Natural killer cell treated with Interleukin-12 subunit alpha and Interleukin-12 subunit beta and Interleukin-15 and Interleukin-18, amount 100 ng/mL, for 72 hours (primary cell): ENCODE measurements at places on chromosomes 5 and 9. TPM values are rescaled to one million over a fixed set of nuclear protein-coding genes. Genes with fewer than 3 reads are reported as not detected.

DNA sequence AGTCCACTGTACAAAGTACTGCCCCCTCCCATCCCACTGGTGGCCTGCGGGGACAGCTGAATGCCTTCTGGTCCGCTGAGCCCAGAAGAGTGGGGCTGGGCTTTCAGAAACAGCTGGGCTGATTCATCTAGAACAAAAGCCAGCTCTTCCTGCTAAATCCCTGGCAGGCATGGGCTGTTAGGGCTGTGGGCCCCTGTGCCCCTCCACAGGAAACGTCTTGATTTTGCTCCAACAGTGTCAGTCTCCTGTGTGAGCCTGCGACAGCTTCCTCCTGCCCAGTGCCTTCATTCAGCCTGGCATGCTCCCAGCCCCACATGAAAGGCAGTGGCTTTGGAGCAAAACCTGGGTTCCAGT, 6.9 kb upstream of the GSN start:
- H3K4me1 ChIP-seq, result no peaks in the 10 kb centered on the region
- H3K27me3 ChIP-seq, result peaks cover 12% of the 10 kb centered on the region
- no peak for DNase-seq
- H3K36me3 ChIP-seq, result no peaks in the 10 kb centered on the region

- DNase-seq, result no peak
- H3K27ac ChIP-seq, result no peak overlapping the region
- no peak overlapping the region for H3K4me3 ChIP-seq
- H3K36me3 ChIP-seq, result peaks cover 6% of the 10 kb centered on the region
- H3K27me3 ChIP-seq, result no peaks in the 10 kb centered on the region
- no peaks in the 10 kb centered on the region for H3K4me1 ChIP-seq
Measured at GRCh38 chr5:8943301-8943700, 602.6 kb downstream of the SEMA5A start.

DNA sequence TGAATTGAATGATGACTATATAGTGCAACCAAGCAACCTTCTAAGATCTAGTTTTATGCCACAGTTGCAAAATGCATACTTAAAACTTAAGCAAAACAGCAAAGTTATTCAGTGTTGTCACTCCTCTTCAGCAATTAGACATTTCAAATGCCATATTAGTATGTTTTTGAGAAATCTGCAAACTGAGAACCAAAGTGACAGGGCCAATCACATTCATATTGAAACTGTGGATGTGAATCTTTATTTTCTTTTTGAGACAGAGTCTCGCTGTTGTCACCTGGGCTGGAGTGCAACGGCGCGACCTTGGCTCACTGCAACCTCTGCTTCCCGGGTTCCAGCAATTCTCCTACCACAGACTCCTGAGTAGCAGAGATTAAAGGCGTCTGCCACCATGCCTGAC, 249.2 kb upstream of the EFNA5 start:
- H3K36me3 ChIP-seq, result no peaks in the 10 kb centered on the region
- DNase-seq, result no peak
- H3K27ac ChIP-seq, result no peak overlapping the region
- peak overlapping the region; percentile 73 for H3K4me3 ChIP-seq
- peaks cover 15% of the 10 kb centered on the region for H3K4me1 ChIP-seq
- peaks cover 3% of the 10 kb centered on the region for H3K27me3 ChIP-seq

DNA sequence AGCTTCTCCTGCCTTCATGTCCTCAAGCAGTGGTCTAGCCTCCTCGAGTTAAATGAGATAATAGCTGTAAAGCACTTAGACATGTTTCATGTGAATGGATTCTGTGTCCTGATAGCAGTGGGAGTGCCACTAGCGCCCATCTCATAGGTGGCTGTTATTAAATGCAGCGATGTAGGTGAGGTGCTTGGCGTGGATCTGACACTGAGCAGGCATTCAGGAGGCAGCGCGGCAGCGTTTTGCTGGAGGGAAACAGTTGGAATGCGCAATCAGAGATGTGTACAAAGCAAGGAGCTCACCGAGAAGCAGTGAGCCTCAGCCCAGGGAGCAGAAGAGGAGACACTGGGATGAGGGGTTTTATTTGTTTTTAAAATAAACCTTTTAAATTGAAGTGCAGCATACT, 106.6 kb downstream of the RGS3 start:
- no peaks in the 10 kb centered on the region for H3K27me3 ChIP-seq
- H3K27ac ChIP-seq, result peak overlapping the region; percentile 64
- no peak for DNase-seq
- no peaks in the 10 kb centered on the region for H3K36me3 ChIP-seq
- H3K4me1 ChIP-seq, result peaks cover 71% of the 10 kb centered on the region

The PRRT1B gene
- not detected for total RNA-seq

The BARHL1 gene
- not detected for total RNA-seq

DNA sequence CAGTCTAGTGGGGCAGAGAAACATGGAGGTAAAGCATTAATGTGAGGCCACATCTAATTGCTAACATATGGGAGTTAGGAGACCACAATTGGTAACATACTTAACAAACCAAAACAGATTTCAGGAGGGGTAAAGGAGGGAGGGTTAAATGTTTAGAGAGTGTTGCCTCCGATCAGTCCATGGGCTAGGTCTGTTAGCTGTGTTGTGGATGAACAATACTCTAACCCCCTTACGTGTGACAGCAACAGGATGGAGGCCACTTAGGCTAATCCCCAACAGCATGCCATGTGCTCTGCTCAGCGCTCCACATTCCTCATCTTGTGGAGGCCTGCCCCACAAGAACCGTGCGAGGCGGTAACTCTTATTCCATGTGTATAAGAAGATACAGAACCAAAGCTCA, 167.0 kb downstream of the CRB2 start:
- H3K4me3 ChIP-seq, result no peak overlapping the region
- H3K4me1 ChIP-seq, result no peaks in the 10 kb centered on the region
- H3K36me3 ChIP-seq, result no peaks in the 10 kb centered on the region
- DNase-seq, result no peak
- H3K27me3 ChIP-seq, result no peaks in the 10 kb centered on the region

The HAVCR1 gene
- total RNA-seq, result 23.9 TPM

- no peak overlapping the region for H3K27ac ChIP-seq
- no peak for DNase-seq
- H3K4me1 ChIP-seq, result no peaks in the 10 kb centered on the region
Measured at GRCh38 chr5:144276034-144276822, 105.6 kb downstream of the KCTD16 start.

- DNase-seq, result peak; percentile 50
- peaks cover 13% of the 10 kb centered on the region for H3K36me3 ChIP-seq
- H3K4me3 ChIP-seq, result no peak overlapping the region
- H3K27ac ChIP-seq, result no peak overlapping the region
Measured at GRCh38 chr5:1341863-1342262, 3.0 kb downstream of the CLPTM1L start.

GRCh38 chr9:96383165-96383942, at the start of gene SLC35D2:
TSS of gene SLC35D2 (minus strand) at chr9:96383711. CDS start at chr9:96383634, 77 bp downstream.
- peak within 1 kb of the TSS; percentile 81 for H3K4me3 ChIP-seq
- no peaks in the 10 kb centered on the region for H3K27me3 ChIP-seq
- peaks cover 35% of the 10 kb centered on the region for H3K4me1 ChIP-seq
- peak; percentile 67 for DNase-seq
- peak within 1 kb of the TSS; percentile 43 for H3K27ac ChIP-seq

- H3K4me1 ChIP-seq, result no peaks in the 10 kb centered on the region
- no peak overlapping the region for H3K27ac ChIP-seq
- H3K4me3 ChIP-seq, result no peak overlapping the region
- DNase-seq, result no peak
- H3K27me3 ChIP-seq, result no peaks in the 10 kb centered on the region
Measured at GRCh38 chr9:134691695-134692572, 50.3 kb downstream of the COL5A1 start.

- no peak overlapping the region for H3K4me3 ChIP-seq
- no peak for DNase-seq
- H3K27me3 ChIP-seq, result no peaks in the 10 kb centered on the region
- no peaks in the 10 kb centered on the region for H3K36me3 ChIP-seq
Measured at GRCh38 chr5:60538426-60538825, 161.5 kb downstream of the DEPDC1B start.

The GABRA6 gene
- not detected for total RNA-seq

GRCh38 chr9:77865385-77866047, 166.1 kb downstream of the GNAQ start:
- no peak overlapping the region for H3K4me3 ChIP-seq
- H3K27me3 ChIP-seq, result no peaks in the 10 kb centered on the region
- H3K27ac ChIP-seq, result no peak overlapping the region

DNA sequence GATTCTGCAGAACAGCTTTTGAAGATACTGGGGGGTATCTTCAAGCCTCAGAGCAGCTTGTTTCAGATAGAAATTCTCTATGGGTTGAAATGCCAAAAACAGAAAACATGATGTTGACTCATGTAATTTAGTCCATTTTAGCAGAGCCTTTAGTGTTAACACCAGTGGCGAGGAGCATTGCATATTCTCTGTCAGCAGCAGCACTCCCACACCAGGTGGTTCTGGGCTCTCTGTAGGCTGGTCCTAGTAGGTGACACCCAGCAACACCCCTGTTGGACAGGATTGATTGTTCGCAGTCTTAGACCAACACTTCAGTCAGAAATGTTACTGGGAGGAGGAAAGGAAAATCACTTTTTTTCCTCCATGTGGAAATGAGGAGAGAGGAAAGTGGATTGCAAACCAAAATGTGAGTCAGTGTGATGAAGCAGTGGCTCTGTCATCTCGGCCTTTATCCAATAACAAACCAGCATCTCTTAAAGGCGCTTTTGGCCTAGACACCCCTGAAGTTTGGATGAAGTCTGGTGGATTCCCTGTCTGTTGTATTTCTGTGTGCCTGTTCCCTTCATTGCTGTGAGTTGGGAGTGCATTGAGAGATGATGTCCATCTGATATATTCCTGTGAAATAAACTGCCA, 16.8 kb downstream of the SLC46A2 start:
- H3K36me3 ChIP-seq, result no peaks in the 10 kb centered on the region
- no peak for DNase-seq
- H3K27me3 ChIP-seq, result no peaks in the 10 kb centered on the region
- no peak overlapping the region for H3K27ac ChIP-seq
- no peaks in the 10 kb centered on the region for H3K4me1 ChIP-seq

GRCh38 chr5:122151640-122152039, 22.3 kb downstream of the ZNF474 start:
- no peaks in the 10 kb centered on the region for H3K4me1 ChIP-seq
- DNase-seq, result no peak
- no peak overlapping the region for H3K4me3 ChIP-seq
- H3K27ac ChIP-seq, result no peak overlapping the region
- no peaks in the 10 kb centered on the region for H3K36me3 ChIP-seq

DNA sequence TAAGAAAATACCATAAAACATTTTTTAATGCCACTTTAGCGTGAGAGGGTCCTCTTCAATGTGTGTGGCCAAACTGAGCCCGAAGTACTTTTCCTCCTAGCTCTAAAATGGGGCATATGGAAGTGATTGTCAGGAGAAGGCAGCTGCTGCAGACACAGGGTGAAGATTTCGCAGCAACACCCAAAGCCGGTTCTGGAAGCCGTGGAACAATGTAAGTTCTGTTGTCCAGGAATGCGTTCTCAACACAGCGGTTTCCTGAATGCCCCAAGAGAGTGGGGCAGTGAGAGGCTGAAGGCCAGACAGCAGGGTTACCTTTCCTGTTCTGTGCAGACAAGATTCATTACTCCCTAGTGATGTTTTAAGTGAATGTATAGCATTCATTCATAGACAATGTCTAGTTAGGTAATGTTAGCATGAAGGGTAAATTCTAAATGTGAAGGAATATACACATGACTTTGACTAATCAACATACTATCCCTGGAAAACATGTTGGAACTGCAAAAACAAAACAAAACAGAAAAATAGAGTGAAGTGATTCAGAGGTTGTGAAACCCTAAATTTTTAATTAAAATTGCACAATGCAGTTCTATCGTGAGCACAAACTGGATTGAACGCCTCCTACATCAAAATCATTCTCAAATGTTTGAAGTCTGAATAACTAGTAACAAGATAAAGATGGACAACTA, 197.0 kb upstream of the SEMA6A start:
- no peaks in the 10 kb centered on the region for H3K36me3 ChIP-seq
- no peak for DNase-seq
- no peaks in the 10 kb centered on the region for H3K27me3 ChIP-seq
- no peak overlapping the region for H3K4me3 ChIP-seq
- H3K4me1 ChIP-seq, result no peaks in the 10 kb centered on the region

GRCh38 chr9:129932303-129933151, 97.3 kb downstream of the USP20 start:
- H3K4me3 ChIP-seq, result peak overlapping the region; percentile 82
- no peak for DNase-seq
- no peaks in the 10 kb centered on the region for H3K27me3 ChIP-seq
- peaks cover 35% of the 10 kb centered on the region for H3K4me1 ChIP-seq
- H3K36me3 ChIP-seq, result peaks cover 6% of the 10 kb centered on the region
- H3K27ac ChIP-seq, result peak overlapping the region; percentile 95

- H3K4me1 ChIP-seq, result no peaks in the 10 kb centered on the region
- H3K27ac ChIP-seq, result no peak overlapping the region
- H3K4me3 ChIP-seq, result no peak overlapping the region
- H3K36me3 ChIP-seq, result no peaks in the 10 kb centered on the region
- peaks cover 22% of the 10 kb centered on the region for H3K27me3 ChIP-seq
Measured at GRCh38 chr5:38719916-38720315, 125.9 kb upstream of the OSMR start.

The SNAPC4 gene
- total RNA-seq, result 48.5 TPM

DNA sequence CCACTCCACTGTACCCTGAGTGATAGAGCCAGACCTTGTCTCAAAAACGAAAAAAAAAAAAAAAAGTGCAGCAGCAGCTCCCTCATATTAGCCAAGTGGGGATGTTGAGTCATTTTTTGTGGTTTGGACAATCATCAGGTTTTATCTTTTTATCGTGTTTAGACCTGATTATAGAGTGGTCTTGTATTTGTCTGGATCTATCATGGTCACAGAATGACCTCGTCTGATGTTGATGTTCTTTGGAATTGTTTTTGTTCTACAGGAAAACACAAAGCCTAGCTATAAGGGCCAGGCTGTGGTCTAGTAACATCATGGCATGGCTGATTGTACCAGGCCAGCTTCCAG, 1.6 kb upstream of the FBXW11 start:
- peak overlapping the region; percentile 89 for H3K27ac ChIP-seq
- no peak for DNase-seq
- no peaks in the 10 kb centered on the region for H3K36me3 ChIP-seq
- peaks cover 35% of the 10 kb centered on the region for H3K4me1 ChIP-seq
- H3K4me3 ChIP-seq, result peak overlapping the region; percentile 96
- H3K27me3 ChIP-seq, result no peaks in the 10 kb centered on the region

- peaks cover 39% of the 10 kb centered on the region for H3K4me1 ChIP-seq
- peak overlapping the region; percentile 12 for H3K27ac ChIP-seq
- no peaks in the 10 kb centered on the region for H3K36me3 ChIP-seq
- DNase-seq, result no peak
Measured at GRCh38 chr5:39461007-39461682, 36.4 kb upstream of the DAB2 start.
